ENCODE measurements at places on chromosomes 5 and 9.
A peak's percentile ranks its signal among the peaks of the same experiment; 100 is the strongest.

DNA sequence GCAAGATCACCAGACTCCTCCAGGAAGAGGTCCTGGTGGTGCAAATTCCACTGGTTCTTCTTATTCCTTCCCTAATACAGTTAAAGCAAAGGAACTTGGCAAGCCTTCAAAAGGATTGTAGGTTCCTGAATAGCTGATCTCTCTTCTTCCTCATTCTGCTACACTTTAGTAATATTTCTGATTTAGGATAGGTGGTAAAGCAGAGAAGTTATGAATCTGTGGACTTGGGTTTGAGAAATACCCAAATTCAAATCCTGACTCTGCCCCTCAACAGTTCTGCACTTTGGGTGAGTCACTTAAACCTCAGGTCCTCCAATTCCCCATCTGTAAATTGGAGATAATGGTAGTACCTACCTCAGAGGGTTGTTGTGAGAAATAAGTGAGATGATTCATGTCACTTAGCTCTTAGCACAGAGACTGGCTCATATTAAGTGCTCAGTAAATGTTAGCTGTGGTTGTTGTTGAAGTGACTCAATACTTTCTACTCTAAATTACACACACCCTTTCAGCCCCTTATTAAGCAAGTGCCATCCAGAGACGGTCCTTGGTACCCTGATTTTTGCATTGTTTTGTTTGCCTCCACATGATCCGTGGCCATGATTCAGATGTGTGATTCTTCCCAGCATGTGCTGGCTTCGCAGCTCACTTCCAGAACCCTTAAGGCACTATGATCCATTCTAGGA lies 5.2 kb downstream of the SH3RF2 start:
- no peak for DNase-seq

DNA sequence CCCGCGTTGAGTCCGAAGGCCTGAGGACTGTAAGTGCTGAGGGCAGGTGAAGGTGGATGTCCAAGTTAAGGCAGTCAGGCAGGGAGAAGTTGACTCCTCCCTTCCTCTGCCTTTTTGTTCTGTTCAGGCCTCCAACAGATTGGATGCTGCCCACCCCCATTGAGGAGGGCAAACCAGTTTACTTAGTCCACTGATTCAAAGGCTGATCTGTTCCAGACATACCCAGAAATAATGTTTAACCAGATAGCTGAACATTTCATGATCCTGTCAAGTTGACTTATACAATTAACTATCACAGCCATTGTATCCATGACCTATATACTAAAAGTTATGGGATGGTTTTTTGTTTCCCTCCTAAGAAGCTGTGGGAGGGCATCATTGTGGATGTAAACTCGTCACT lies 8.3 kb upstream of the TEX48 start:
- DNase-seq, result no peak

DNA sequence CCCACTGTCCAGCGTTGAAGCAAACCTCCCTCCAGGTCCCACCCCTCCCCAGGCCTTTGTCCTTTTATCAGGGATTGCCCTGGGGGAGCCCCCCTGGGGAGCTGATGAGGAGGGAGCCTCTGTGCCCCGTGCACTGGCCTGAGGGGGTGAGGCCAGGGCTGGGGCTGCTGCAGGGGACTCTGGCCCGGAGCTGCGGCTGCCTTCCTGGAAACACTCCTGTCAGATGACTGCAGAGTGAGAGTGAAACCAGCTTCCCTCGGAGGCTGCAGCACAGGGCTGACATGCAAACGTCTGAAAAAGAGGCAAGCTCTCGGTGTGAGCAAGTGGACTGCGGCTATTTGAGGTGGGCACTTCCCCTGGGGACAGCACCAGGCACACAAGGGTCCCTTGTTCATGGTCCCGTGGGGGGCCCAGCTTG lies 4.6 kb upstream of the TRAF2 start:
- DNase-seq, result no peak

- DNase-seq, result no peak
These were observed 81.7 kb downstream of the LHFPL2 start for GRCh38 chr5:78566747-78567425.

- no peak for DNase-seq
These were observed 16.7 kb downstream of the SLC28A3 start for GRCh38 chr9:84323858-84324257.

DNA sequence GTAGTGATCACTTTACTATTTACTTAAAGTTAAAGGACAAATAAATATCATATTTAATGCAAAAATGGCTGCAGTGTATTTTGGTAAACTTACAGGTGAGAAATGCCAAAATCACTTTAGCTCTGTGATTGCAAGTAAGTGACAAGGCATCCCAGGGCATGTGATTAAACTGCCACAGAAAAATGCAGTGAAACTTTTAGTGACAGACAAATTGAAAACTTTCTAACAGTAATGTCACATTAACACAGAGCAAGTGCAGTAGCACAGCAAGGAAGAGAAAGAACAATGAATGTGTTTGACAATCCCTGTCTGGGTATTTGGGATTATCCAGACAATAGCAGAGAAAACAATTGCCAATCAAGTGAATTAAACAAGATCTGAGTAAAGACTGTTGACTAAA lies 606.8 kb downstream of the SLCO4C1 start:
- DNase-seq, result no peak

GRCh38 chr9:2816476-2817141 lies 27.3 kb downstream of the PUM3 start:
- no peak for DNase-seq

- no peak for DNase-seq
These were observed 11.2 kb downstream of the SLC22A4 start for GRCh38 chr5:132305420-132305819.

GRCh38 chr9:96135753-96136290 lies 166.2 kb downstream of the HSD17B3 start:
- DNase-seq, result no peak

DNA sequence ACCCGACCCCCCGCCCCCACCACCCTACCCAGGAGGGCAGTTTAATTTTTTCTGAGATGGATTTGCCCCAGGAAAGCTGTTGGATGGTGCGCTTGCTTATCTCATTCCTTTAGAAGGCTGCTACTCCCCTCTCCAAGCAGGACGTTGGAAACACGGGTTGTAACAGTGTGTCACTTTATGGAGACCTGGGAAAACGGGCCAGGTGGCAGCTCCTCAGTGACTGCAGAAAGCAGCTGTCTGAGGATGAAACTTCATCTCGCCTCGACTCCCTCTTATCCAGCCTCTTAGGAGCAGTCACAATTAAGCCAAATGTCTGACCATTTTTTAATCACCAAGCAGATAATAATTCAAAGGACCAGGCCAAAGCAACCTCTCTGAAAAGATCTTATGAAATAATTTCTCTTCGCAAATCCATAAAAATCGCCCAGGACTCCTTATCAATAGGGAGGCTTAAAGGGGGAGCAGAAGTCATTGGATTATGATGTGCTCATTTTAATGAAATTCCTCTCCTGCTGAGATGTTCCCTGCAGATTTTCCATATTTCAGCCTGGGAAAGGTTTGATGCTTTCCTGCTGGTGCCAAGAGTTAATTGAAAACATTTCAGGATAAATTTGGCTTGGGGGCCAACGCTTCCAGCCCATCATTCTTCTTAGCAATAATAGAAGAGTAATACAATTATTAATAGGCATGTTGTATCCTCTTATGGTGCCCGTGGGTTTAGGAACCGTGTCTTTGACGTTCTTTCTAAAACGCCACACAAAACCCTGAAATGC lies 26.0 kb downstream of the GAS1 start:
- DNase-seq, result no peak

GRCh38 chr5:116575326-116576052 lies 866 bp upstream of the SEMA6A start:
- no peak for DNase-seq

DNA sequence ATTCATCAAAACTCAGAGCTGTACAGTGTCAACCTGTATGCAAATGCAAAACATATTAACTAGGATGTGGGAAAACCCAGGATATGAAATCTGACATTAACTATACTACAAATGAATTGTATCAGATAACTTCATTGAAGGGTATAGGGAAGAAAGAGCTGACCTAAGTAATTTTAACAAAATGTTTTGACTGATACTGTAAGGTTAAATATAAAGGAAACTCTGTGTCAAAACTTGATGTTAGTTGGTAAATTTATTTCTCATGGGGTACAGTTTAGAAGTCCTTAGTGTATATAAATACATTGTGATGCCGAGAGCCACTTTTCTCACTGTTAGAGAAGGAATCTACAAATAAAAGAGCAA lies 78.1 kb upstream of the VCAN start:
- no peak for DNase-seq

- DNase-seq, result no peak
These were observed 63.4 kb downstream of the ALDH7A1 start for GRCh38 chr5:126531543-126532120.

DNA sequence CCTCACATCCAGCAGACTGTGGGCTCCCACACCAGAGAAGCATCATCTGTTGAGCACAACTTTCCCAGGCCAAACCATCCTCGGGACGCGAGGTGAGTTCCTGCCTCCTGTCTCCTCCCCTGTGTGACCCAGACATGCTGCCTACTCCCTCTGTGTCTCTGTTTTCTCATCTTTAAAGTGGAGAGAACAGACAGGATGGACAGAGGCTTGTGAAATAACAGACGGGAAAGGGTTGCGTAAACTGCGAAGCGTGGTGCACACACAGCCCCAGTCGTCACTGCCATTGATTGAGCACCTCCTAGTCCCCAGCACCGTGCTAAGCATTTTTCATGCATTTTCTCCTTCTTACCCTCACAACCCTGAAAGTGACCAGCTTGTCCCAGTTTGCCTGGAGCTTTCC lies 52.1 kb upstream of the LMX1B start:
- no peak for DNase-seq

- DNase-seq, result no peak
These were observed 44.5 kb downstream of the TRIO start for GRCh38 chr5:14187660-14188059.

DNA sequence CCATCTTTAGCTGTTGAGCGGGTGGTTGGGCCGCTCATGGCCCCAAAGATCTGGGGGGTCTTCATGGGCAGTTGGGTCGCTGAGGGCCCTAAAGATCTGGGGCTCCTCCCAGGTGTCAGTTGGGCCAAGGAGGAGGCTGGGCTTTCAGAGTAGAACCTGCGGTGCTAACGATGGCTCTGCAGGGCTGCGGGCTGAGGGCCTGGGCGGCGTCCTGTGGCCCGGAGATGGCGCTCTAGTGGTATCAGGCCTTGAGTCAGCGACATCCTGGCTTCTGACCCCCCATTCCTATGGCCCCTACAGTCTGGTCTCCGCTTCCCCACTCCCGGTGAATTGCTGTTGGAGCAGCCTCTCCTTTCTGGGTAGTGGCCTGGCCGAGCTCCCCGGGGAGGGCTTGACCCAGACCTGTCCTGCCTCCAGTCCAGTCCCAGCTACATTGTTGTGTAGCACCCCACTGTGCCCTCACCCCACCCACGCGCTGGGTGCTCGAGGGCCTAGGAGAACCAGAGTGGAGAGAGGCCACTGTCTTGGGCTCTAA lies 640 bp downstream of the C5orf58 start:
- DNase-seq, result no peak

DNA sequence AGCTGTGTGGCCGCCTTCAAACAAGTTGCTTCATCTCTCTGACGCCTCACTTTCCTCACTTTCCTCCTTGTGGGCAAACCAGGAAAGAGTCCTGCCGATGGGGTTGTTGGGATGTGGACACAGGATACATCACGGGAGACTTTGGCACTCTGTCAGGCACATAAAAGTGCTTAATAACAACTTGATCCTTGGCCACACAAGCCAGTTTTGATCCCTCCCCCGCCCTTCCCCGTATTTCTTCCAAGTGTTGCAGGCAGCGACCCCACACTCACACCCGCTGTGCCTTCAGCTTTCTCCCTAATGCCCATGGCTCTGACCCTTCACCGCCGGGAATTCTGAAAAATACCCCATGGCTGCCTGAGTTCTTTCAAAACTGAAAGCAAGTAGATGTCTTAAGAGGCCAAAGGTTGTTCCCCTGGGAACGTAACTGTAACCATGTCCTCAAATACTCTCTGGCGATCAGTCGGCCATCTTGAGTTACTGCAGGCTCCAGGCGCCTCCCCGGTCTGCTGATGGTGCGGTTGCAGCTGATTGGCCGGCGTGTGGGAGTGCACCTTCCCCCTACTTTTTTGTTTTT lies 59.8 kb downstream of the ARHGEF37 start:
- DNase-seq, result no peak

DNA sequence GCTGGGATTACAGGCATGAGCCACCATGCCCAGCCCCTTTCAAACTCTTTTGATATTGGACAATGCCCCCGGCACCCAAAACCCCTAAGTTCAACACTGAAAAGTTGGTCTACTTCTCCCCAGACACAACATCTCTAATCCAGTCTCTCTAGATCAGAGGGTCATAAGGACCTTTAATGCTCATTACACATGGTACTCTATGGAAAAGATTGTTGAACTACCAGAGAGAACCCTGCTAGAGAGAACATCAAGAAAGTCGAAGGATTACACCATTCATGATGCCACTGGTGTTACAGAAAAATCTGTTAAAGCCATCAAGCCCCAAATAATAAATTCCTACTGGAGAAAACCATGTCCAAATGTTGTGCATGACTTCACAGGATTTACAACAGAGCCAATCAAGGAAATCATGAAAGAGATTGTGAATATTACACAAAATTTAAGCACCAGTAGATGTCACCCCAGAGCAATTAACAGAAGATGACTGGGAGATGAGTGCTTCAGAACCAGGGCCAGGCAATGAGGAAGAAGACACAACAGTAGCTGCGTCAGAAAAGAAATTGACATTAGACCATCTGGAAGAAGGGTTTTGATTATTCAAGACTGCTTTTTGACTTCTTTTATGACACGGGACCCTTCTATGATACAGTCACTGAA lies 28.3 kb upstream of the NIPAL4 start:
- DNase-seq, result peak; percentile 45

GRCh38 chr5:168601972-168602371 lies 22.8 kb upstream of the PANK3 start:
- DNase-seq, result no peak

DNA sequence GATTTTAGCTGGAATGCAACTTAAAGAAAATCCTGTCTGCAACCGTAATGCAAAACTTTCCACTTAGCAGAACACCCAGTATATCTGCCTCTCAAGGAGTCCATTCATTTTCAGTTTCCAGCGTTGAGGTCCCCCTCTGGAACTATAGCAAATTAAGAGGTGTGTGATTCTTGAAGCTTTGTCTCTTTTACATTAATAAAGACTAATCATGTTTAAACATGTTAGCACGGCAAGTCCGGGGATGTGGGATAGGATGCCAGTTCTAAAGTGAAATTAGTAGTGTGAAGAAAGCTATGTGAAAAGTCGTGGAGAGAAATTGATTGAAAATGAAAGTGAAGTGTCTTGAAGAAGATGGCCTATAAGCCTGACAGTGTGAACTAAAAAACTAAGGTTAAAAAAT lies 429.1 kb downstream of the NR2F1-AS1 start:
- DNase-seq, result no peak

DNA sequence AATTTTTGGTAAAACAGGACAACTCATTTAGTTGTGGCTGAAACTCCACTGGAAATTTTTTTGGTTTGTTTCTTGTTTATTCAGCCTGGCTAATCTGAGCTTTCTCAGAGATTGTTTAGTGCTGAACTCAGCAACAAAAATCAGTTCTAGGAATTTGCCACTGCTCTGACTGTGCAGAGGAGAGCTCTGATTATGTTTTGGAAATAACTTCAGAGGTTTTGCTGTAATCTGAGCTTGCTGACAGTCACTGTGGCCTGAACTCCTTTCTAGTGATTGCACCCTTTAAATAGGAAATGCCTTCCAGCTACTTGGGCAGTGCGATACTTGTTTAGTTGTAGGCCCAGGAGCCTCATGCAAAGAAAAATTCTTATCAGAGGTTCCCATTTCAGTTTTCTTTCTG lies 60.2 kb downstream of the OSTF1 start:
- DNase-seq, result no peak

GRCh38 chr5:119343766-119344165 lies 12.1 kb upstream of the TNFAIP8 start:
- no peak for DNase-seq

Data from NCI-H1092 treated with DMSO at 0.1 percent for 48 hours (cell line).